ENCODE measurements at places on chromosomes 7 and 10.

DNA sequence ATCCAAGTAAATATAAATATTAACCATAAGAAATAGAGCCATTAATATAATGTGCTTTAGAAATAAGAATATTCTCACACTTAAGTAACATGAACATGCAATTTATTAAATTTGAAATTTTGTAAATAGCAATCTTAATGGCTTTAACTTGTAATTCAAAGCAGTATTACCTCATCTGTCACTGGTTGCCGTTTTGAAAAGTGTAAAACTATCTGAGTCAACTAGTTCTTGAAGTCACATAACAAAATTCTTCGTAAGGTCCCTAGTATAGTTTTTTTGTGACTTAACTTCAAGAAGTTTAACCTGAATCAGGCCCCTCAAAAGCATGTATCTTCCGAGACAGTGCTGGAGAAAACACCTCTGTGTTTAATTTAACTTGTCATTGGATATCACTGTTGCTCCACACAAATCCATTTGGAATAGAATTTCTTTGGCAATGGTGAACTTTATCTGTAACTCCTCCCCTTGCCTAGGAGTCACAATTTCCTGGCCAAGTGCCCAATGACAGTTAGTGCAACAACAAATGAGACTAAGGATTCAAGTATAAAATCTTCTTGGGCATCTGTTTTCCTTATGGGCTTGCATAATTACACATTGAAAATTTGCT, 47.1 kb downstream of the NT5C2 start:
- DNase-seq: peak; percentile 5

GRCh38 chr10:90917968-90918318, 2.9 kb downstream of the ANKRD1 start:
- no peak for DNase-seq

DNA sequence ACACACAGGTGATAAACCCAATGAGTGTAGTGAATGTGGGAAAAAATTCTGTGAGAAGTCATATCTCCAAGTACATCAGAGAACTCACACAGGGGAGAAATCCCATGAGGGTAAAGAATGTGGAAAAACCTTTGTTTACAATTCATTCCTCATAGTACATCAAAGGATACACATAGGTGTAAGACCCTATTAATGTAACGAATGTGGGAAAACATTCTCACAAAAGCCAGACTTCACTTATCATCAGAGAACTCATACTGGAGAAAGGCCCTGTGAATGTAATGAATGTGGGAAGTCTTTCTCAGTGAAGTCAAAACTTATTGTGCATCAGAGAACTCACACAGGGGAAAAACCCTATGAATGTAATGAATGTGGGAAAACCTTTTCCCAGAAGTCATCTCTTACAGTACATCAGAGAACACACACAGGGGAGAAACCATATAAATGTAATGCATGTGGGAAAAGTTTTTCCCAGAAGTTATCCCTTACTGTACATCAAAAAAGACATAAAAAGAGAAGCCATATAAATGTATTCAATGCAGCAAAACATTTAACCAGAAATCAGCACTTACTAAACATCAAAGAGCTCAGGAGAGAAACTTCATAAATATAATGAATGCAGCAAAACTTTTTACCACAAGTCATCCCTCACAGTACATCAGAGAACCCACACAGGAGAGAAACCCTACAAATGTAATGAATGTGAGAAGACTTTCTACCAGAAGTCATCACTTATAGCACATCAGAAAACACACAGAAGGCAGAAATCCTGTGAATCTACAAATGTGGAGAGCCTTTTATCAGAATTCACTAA, 49.8 kb downstream of the ZNF239 start:
- DNase-seq: no peak

DNA sequence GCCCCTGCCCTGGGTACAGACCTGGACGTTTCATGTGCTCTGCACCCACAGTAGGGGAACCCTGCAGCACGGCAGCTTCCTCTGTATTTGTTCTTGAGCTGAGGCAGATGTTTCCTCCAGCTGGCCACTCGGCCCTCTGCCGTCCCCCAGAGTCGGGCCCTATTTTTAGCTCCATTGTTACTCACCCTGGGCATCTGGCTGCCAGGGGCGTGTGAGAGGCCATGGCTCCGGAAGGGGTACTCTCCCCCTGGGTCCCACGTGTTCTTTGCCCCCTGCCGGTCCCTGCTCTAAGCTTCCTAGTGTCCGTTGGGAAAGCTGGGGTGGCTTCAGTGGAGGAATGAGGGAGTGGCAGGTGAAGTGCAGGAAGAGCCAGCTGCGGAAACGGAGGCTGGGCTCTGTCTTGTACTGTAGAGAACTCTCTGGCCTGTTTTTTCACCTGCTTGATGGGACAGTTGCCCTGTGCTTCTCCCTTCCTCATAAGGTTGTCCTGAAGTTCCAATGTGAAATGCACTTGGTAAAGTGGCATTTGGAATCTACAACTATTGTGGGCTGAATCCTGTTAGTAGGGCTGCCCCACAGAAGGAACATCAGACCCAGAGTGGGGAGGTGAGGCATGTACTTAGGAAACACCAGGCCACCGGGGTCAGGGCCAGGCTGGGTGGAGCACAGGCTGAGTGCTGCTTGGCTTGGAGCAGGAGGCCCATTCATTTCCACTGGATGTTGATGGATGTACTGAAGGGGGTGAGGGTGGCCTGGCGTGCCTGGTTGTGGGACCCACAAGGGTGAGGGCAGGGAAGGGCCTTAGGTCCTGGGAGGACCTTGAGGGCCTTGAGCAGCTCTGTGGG, 30.6 kb downstream of the PALD1 start:
- no peak for DNase-seq

- DNase-seq: no peak
Measured at GRCh38 chr10:18424200-18424599, 227.2 kb downstream of the NSUN6 start.

- DNase-seq: no peak
Measured at GRCh38 chr7:35894721-35895120, 93.9 kb downstream of the SEPTIN7 start.

DNA sequence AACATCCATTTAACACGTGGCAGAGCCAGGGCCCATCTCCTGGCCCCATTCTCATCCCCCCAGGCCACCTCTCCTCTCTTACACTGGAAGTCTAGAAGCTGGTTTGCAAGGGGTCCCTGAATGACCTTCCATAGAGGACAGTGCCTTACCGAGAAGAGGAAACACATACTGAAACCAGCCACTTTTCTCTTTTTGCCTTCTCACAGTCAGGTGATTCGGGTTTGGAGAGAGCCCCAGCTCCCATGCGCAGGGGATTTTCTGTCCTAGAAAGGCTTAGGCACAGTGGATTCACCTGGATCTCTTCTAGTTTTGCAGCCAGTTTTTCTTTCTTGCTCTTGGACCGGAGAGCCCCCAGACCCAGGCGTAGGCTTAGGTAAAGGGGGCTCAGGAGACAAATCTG, 334.1 kb upstream of the C7orf33 start:
- DNase-seq: no peak

- no peak for DNase-seq
Measured at GRCh38 chr10:128694168-128694850, 568.1 kb upstream of the MKI67 start.

- no peak for DNase-seq
Measured at GRCh38 chr7:66503036-66503370, 125.7 kb upstream of the KCTD7 start.

DNA sequence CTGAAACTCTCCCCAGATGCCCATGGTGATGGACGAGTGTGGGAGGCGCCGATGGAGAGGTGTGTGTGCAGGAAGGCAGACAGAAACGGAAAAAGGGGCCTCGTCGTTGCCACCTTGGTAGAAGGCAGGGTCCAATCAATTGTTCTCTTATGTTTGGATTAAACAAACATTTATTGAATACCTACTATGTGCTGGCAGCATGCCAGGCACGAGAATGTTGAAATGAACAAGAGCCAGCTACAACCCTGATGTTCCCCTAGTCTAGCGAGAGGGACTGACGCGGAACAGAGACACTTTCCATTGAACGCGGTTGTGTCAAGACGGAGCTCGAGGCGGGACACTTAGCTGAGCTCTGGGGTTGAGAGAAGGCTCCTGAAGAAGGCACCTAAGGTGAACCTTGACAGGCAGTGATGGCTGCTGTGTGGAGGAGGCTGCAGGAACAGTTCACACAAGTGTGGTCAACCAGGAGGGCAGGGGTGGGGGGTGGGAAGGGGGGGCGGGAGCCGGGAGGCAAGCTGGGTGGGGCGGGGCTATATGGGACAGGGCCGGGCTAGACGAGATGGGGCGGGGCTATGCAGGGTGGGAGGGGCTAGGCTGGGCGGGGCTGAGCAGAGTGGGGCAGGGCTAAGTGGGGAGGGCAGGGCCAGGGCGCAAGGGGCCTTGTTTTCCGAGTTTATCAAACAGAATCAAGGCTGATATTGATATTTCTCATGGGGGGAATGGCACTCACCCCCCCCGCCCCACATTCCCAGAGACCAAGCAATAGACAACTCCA, 181.0 kb downstream of the GATA3 start:
- DNase-seq: no peak

DNA sequence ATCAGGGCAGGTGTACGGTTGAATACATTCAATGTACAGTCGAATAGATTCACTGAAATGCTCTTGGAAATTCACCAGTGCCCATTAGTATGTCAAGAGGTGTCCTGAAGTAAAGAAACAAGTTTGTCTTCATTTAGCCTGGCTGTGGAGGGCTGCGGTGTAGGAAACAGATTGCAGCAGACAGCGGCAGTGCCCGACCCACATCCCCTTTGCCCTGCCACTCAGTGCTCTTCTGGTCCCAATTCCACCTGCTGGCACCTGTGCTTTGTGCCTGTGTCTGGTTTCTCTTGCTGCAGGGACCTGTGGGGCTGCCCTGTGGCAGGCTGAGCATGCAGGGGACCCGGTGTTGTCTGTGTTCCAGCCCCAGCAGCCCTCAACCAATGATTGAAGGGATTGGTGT, 183.7 kb downstream of the RPS24 start:
- DNase-seq: no peak

- DNase-seq: no peak
Measured at GRCh38 chr7:128738570-128739047, 550 bp upstream of the CALU start.

GRCh38 chr7:13411636-13412035, 577.8 kb downstream of the ETV1 start:
- DNase-seq: peak; percentile 55

GRCh38 chr7:156585025-156585648, 55.4 kb upstream of the RNF32 start:
- DNase-seq: no peak

- no peak for DNase-seq
Measured at GRCh38 chr10:77792155-77792554, 134.4 kb downstream of the DLG5 start.

GRCh38 chr7:139704308-139704879, 73.4 kb downstream of the HIPK2 start:
- DNase-seq: no peak

DNA sequence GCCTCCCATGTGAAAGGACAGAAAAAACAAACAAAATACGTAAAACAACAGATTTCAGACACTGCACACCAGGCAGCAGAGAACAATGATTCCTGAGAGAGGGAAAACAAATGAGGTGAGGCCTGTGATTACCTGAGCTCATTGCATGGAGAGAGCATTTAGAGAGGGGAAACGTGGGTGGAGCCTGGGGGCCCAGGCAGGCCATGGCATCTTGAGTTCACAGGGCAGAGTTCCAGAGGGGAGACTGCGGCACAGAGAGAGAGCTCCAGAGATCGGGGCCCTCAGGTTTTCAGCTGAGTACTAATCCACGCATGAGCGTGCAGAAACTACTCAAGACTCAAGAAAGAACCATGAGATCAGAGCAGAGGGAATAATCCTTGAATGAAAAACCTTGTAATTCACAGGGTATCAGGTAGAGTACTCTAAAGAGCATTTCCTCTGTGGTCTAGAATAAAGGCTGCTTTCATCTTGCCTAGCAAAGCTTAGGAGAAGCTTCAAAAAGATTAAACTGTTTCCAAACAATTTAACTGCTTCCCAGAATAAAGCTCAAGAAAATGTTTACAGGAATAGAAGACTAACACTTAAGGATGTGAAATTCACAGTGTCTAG, 46.6 kb upstream of the ARHGAP12 start:
- no peak for DNase-seq

GRCh38 chr7:38950309-38950708, 27.4 kb upstream of the POU6F2 start:
- no peak for DNase-seq

DNA sequence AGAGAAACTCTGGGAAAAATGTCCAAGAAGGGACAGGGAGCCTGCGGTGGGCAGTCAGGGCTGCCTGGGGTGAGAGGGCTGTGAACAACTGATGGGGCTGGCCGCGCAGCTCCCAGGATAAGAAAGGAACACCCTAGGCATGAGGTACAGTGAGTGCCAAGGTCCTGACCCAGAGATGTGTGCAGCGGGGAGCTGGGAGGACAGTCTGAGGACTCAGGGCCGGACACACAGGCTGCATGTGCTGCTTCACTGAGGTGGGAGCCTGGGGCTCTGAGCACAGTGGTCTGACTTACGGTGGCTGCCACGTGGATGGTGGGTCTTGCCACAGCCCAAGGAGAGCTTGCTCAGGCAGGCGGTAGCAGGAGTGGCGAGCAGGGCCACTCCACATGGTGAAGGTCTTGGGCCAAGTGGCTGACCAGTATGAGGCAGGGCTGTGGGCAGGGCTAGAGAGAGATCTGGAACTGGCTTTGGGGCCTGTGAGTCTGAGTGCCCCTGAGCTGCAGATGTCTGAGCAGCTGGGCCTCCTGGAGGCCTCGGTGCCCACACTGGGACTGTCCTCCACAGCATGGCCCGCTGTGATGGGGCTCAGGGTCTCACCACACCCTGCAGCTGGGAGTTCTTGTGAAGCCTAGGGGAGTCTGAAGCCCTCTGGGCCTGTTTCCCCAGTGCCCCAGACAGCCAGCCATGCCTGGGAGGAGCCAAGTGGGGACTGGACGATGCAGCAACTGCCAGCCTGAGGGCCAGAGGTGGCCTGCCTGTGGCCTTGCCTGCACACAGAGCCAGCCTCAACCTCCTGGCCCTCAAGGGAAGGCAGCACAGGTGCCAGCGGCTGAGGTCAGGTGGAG, 60.3 kb downstream of the RASGEF1A start:
- no peak for DNase-seq

- DNase-seq: no peak
Measured at GRCh38 chr7:29243910-29244655, 49.5 kb downstream of the CHN2 start.

- no peak for DNase-seq
Measured at GRCh38 chr7:77569514-77570232, 32.6 kb downstream of the PTPN12 start.

DNA sequence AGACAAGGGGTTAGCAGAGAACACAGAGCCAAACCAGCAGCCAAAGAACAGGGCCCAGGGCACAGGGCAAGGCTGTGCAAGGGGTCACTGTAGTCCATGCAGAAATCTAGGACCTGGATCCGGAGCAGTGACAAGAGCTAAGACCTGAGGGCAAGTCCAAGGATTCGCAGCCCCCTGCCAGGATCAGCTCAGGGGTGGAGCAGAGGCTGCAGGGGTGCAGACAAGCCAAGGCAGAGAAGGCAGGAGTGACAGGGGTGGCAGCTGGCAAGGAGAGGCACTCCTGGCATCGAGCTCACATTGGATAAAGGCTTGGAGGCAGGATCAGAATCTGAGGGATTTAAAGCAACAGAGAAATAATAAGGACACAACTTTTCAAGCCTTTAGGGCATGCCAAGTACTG, 80.7 kb upstream of the NANOS1 start:
- peak; percentile 27 for DNase-seq

- DNase-seq: no peak
Measured at GRCh38 chr7:69182596-69183467, 415.4 kb upstream of the AUTS2 start.

GRCh38 chr7:1403638-1404459, 55.4 kb downstream of the MICALL2 start:
- DNase-seq: no peak

GRCh38 chr10:92822964-92823363, 25.4 kb upstream of the EXOC6 start:
- DNase-seq: no peak

Data from NCI-H446 (cell line).